Right forelimb (tissue), 1 donor: ENCODE measurements at places on chromosomes 5 and 9.

- DNase-seq, result no peak
Measured at GRCh38 chr5:10288592-10289219, 19.0 kb downstream of the CMBL start.

DNA sequence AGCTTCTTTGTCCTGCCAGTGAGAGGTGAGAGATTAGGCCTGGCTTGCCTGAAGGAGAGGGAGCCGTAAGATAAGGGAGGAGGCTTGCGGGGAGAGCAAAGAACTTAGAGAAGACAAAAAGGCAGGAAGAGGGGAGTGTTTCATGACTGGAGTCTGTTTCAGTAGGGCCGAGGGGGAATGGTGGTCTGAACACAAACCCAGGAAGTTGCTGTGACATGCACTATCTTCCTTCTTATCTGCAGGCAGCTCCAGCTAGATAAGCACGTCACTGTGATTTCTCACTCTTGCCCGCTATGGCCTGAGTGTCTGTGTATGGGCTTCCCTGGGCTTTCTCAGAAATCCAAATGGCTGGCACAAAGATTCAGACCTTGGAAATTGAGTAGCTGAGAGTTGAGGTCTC is 307.5 kb upstream of the CLINT1 start:
- DNase-seq, result no peak

DNA sequence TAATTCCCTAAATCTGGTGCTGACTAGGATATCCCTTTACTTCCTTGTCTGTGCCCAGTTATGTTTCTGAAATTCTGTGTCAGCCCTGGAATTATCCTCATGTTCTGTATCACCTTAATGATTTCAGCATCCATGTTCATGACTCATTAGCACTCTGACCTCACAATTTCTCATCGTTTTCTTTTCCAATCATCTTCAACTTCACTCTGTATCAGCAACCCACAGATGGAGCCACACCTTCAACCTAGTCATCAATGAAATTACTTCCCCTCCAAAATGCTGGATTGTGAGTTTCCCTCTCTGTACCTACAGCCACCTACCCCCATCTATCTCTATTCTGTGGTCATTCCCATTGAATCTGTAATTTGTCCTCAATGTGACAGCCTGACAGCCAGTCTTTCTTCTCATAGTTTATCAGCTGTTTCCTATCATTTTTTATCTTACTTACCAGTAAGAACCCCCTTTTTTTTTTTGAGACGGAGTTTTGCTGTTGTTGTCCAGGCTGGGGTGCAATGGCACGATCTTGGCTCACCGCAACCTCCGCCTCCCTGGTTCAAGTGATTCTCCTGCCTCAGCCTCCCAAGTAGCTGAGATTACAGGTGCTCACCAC is 3.1 kb upstream of the IL6ST start:
- DNase-seq, result no peak

GRCh38 chr9:129550199-129550839 is 70.6 kb downstream of the C9orf50 start:
- peak; percentile 90 for DNase-seq

DNA sequence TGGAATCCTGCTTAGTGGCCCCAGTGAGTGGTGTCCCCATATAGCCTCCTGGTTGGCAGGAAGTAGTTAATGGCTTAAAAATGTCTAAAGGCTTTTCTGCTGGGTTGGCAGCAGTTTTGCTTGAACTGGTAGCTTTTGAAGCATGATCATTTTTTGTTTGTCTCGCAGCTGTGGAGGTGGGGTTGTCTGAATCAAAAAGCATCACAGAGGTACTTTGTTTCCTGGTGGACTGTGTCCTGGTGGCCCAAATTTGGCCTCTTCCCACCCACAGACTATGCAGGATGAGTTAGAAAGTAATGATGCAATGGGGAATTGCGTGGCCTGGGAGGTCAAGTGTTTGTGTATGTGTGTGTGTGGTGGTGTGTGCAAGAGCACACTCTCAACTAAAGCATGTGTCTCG is 322.7 kb downstream of the ARHGEF28 start:
- no peak for DNase-seq

DNA sequence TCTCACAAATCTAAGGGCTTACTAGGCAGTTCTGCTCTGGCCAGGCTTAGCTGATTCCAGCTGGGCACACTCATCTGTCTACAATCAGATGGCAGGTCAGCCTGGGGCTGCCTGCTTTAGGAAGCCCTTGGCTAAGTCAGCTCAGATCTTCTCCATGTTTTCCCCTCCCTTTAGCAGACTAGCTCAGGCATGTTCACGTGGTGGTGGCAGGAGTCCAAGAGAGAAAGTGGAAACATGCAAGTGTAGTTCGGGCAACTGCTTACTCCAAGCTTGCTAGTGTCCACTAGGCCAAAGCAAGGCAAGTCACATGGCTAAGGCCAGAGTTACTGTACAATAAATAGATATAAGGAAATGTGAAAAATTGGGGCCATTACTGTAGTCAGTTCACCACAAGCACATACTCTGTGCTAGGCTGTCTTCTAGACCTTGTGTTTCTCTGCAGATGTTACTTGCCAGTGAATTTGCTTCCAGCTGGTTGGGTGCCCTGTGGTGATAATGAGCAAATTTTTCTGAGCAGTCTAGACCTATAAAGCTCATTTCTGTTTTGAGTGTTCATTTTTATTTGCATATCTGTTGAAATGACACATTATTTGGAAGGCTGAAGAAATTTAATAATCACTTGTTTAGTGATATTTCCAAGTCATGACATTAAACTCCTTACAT is 38.3 kb downstream of the RECK start:
- DNase-seq, result peak; percentile 65
